T-helper 22 cell (primary cell): ENCODE measurements at places on chromosomes 1 and 21.

DNA sequence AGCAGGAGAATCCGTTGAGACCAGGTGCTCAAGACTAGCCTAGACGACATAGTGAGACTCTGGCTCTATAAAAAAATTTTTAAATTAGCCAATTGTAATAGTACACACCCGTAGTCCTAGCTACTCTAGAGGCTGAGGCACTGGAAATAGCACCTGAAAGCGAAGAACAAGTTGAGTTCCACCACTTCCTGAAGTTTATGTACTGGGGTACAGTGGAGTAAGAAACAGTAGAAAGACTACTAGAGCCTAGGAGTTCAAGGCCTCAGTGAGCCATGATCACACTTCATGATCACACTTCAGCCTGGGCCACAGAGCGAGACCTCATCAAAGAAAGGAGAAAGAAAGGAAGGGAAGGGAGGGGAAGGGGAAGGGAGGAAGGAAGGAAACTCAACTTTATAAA lies 19.8 kb downstream of the RSBN1 start:
- DNase-seq: no peak

DNA sequence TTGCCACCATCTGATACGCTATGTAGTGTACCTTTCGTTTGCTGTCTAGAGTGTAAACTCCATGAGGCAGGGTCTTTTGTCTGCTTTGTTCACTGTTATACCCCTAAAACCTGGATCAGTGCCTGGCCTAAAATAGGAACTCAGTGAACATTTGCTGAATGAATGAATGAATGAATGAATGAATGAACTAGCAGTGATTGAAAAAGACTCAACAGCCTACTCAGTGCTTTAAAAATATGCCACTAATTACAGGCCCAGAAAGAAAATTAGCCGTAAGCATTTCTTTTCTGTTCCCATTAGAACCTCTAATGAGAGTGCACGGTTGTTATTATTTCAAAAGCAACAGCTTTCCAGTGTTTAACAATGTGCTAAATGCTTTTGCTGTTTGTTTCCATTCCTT lies 69.3 kb upstream of the SYT6 start:
- no peak for DNase-seq

- no peak for DNase-seq
These were observed 5.1 kb downstream of the LMO4 start for GRCh38 chr1:87333692-87334347.

GRCh38 chr1:19676438-19676922 lies 11.8 kb downstream of the HTR6 start:
- no peak for DNase-seq

DNA sequence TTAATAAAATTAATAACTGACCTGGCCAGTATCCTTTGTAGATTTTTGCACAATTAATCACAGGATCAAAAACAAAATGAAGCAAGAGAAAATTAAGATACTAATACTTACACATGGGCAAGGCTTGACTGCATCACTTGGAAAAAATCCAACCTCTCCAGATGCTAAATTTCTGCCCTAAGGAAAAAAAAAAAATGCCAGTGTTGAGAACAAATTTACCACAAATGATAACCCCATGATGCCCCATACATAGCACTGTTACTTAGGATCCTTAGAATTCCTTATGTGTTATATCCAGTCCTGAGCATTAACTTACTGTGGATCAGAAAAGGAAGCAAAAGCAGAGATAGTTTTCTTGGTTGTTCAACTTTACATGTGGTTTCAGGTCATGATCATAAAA lies 347.5 kb downstream of the VAV3 start:
- no peak for DNase-seq

- no peak for DNase-seq
These were observed 20.7 kb downstream of the BACE2 start for GRCh38 chr21:41188486-41189149.
